ENCODE measurements at places on chromosomes 2 and 18. TPM values are rescaled to one million over a fixed set of nuclear protein-coding genes. Genes with fewer than 3 reads are reported as not detected.

ARHGAP28 gene
- 0.41 TPM for total RNA-seq

DRC1 gene
- total RNA-seq: 0.18 TPM

DNA sequence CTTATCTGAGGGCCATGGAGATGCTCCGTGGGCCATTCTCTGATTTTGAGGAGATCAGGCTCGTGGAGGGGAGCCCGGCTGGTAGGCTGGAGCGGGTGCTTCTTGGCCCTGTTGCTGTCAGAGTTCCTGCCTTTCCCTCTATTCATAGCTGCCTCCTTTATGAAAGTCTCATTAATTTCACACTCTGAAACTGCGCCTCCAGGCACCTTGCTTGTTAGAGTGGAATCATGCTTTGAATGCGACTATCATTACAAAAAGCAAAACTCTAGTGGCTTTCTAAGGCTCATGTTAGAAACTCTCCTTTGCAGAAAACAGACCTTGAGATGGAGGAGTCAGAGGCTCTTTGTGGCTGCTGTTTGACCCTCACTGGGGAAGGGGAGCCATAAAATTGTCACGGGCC is 131.0 kb upstream of the SNTG2 start:
- DNase-seq: no peak

- no peak for DNase-seq
Measured at GRCh38 chr18:37783771-37784170, 218.2 kb upstream of the CELF4 start.

ATP6V1B1 gene
- total RNA-seq: 0.18 TPM

SULT1C4 gene
- not detected for total RNA-seq

EMILIN2 gene
- 18.3 TPM for total RNA-seq

- DNase-seq: no peak
Measured at GRCh38 chr2:25368660-25369059, 26.9 kb upstream of the DNMT3A start.

All from Panc1 (cell line).